ENCODE measurements at places on chromosomes 7 and 10. TPM values are rescaled to one million over a fixed set of nuclear protein-coding genes. Genes with fewer than 3 reads are reported as not detected.

DNA sequence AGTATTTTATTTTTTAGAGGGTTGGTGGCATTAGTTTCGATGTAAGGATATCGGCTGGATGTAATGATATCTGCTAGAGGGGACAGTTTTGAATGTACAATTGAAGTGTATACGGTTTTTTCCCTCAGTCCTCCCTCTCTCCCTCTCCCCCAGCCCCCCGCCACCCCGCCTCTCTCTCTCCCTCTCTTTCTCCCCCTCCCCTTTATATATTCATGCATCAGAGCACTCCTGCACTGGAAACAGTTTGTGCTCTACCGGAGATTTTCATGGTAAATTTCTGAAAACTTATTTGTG is 1.6 kb downstream of the GLCCI1 start:
- H3K4me3 ChIP-seq, result peak overlapping the region; percentile 81
- peaks cover 2% of the 10 kb centered on the region for H3K4me1 ChIP-seq
- no peak for DNase-seq
- H3K27ac ChIP-seq, result no peak overlapping the region

DNA sequence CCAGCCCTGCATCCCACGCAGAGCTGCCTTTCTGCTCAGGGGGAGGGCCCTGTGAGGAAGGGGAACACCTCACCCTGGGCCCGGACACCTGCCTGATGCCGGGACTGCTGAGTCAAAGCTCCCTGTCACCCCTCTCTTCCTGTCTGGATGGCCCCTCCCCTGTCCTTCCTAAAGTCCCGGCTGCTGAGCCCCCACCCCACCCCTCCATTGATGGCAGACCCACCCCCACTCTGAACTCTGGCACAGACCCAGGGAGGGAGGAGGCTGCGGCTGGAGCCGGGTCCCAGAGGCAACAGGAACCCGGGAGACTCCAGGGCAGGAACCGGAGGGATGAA is 78.7 kb downstream of the ELFN1 start:
- H3K4me1 ChIP-seq, result no peaks in the 10 kb centered on the region
- no peak overlapping the region for H3K4me3 ChIP-seq
- no peaks in the 10 kb centered on the region for H3K27me3 ChIP-seq
- DNase-seq, result peak; percentile 26
- no peaks in the 10 kb centered on the region for H3K36me3 ChIP-seq

DNA sequence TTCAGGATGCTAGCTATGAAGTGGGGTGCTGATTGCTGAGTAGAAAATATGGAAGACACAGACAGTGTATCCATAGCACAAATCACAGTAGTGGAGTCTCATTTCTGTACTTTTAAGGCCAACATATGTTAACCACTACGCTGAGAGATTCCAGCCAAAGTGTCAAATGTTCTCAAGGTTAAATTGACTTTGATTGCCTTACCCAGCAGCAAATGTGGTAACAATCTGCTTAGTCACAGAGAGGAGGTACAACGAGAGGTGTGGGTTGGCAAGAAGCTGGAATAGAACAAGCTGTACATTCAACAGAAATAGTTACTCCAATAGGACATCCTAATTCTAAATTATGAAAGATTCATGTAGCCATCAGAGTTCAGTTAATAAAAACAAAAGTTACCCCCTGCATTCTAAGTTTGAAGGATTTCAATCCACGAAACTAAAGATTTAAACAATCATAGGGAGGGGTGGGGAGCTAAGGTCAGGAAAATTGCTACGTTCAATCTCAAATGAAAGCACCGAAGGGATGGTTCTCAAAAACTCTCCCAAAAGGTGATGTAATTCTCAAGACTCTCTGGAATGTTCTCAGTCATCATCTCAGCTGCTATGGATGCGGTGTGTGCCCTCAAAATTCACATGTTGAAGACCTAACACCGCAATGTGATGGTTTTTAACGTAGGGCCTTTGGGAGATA is 137.0 kb downstream of the ETV1 start:
- DNase-seq, result no peak
- no peaks in the 10 kb centered on the region for H3K4me1 ChIP-seq
- H3K27ac ChIP-seq, result no peak overlapping the region
- no peak overlapping the region for H3K4me3 ChIP-seq
- no peaks in the 10 kb centered on the region for H3K27me3 ChIP-seq
- no peaks in the 10 kb centered on the region for H3K36me3 ChIP-seq

DNA sequence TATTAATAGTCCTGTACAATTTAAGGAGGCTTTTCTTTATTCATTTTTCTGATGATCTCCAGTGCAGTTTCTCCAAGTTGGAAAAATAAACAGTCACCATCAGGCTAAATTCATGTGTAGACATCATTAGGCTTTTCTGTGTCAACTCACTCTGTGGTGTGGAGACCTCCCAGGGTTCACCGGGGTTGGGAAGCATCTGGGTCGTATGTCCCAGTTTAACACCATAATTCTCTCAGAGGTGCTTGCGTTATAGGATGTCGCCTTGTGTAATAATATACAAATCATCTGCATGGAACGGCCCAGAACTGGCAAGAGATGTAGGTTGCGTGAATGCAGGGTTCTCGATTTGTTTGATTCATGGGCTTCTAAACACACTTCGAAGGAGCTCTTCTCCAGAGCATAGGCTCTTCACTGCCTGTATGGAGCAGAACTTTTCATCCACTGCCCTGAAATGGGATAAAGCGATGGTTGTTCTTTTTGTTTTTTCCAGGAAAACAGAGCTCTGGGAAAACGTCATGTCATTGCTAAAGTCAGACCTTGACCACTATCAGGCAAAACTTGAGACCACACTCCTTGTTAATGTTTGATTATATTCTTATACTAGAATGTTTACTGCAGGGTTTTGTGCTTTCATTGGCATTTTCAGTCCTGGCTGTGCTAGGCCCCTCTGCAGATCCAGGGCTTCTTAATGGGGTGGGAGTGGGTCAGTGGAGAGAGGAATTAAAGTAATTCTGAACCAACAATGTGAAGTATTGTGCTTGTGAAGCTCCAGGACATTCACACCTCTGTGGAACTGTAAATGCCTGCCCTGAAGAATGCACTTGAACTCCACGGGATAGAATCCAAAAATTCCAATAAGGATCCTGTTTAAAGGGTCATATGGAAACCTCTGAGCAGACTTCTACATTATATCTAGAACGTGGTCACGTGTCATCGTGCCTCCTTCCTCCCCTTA is 172.8 kb downstream of the TRIL start:
- no peaks in the 10 kb centered on the region for H3K27me3 ChIP-seq
- no peak overlapping the region for H3K4me3 ChIP-seq
- H3K36me3 ChIP-seq, result no peaks in the 10 kb centered on the region
- peaks cover 3% of the 10 kb centered on the region for H3K4me1 ChIP-seq
- no peak for DNase-seq

DNA sequence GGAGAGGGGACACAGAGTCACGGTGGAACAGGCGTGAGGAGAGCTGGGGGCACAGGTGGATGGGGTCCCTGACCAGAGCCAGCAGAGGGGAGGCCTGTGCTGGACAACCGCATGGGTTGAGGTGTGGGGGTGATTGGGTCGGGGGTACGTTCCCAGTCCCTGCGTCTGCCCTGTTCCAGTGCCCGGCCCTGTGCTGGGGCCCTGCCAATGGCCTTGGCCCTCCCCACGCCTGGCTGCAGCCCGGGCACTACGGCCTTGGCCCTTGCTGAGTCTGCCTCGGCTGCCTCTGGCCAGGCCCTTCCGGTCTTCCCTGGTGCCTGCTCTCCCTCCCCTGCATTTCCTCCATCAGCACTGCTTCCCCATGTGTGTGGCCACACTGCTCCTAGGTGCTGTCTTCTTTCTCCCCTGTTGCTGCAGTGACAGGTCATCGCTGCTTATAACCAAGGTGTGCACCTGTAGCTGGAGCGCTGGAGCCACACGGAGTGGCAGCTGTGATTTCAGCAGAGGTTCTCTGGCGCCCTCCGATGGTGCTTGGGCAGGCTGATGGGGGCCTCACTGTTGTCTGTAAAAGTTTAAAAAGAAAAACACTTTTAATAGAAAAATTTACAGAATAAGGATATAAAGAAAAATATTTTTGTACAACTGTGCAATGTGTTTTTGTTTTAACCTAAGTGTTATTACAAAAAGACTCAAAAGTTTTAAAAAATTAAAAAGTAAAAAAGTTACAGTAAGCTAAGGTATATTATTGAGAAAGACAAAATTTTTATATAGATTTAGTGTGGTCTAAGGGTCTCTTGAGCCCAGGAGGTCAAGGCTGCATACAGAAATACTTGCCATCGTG is 45.2 kb upstream of the BHLHA15 start:
- no peaks in the 10 kb centered on the region for H3K36me3 ChIP-seq
- no peaks in the 10 kb centered on the region for H3K4me1 ChIP-seq
- H3K4me3 ChIP-seq, result no peak overlapping the region

GRCh38 chr10:71812913-71813590 is 38.0 kb downstream of the PSAP start:
- H3K27me3 ChIP-seq, result no peaks in the 10 kb centered on the region
- H3K4me3 ChIP-seq, result no peak overlapping the region
- peaks cover 11% of the 10 kb centered on the region for H3K36me3 ChIP-seq

- no peak overlapping the region for H3K4me3 ChIP-seq
- no peaks in the 10 kb centered on the region for H3K4me1 ChIP-seq
- H3K36me3 ChIP-seq, result no peaks in the 10 kb centered on the region
- no peak for DNase-seq
Observed at GRCh38 chr10:4688601-4689000, 137.4 kb upstream of the AKR1E2 start.

NFE2L3 gene
- 1.8 TPM for total RNA-seq

AS3MT gene
- total RNA-seq, result 3.1 TPM

Measured in aorta (tissue), 5 donors.